Activated CD4-positive, alpha-beta T cell treated with anti-CD3 and anti-CD28 coated beads, Interleukin-2, Interleukin-6, amounts not matched to agents 100 ng/mL and 50 ng/mL, durations not matched to agents 16 hours and 8 hours (primary cell): ENCODE measurements at places on chromosomes 7 and 10.

DNA sequence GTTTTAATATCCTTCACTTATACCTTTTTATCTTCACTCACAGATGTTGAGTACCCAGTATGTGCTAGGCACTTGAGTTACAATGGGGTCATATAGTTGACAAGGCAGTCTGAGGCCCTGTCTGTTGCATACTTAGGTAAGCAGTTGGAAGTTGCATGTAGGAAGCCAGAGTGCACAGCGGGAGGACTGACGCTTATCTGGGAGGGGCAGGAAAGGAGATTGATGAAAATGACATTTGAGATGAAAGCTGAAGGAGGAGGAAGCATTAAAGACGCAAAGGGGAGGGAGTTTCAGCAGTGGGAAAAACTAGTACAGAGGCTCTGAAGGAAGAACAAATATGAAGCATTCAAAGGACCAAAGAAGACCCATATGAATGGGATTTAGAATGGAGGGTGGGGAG is 266.2 kb downstream of the HTR7 start:
- DNase-seq: no peak

GRCh38 chr10:27815261-27815660 is 69.6 kb upstream of the MKX start:
- DNase-seq: no peak

DNA sequence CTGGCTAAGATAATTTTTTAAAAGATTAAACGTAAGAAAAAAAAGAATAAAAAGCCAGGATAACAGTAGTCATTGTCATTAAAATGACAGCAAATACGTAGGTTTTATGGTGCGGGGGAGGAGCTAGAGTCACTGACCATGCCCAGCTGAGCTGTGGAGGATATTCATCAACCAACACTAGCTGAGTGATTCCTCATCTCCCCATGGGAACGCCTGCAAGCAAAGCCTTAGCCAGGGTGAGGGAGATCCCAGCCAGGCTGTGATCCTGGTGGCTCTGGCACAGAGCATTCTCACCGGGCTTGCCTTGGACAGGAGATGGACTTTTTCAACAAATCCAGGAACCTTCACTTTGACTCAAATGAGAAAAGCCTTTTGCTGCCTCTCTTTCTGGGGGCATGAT is 94.2 kb downstream of the HIP1 start:
- DNase-seq: no peak

DNA sequence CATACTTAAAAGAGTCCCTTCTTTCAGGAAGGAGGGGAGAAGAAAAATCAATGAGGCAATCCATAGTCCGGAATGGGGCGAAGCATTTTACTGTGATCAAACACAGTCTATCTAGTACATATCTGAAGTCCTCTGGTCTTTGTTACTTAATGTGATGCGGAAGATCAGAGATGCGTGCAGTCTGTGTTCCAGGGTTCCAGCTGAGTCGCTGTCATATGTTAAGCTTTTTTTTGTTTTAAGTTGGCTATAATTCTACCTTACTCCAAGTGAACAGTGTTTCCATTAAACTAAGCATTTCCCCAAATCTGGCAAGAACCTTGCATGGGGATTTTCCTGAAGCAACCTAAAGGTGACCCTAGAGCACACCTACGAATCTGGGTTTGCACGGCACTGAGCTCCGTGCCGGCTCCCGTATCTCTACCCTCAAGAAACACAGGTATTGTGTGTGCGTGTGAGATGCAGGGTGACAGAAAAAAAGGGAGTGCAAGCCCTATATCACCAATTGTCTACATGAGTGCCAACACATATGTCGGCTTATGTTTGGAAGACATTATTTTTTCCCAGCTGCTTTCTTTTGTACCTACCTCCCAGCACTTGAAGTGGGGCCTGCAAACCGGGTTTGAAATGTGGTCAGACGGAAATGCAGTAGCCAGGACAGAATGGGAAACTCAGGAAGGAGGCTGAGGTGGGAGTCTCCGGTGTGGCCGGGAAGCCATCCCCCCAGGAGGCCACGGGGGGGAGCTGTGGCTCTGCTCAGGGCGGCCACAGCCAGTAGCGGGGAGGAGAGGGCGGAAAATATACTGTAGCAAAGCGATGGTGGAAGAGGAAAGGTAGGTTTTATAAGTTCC is 435.8 kb upstream of the MGMT start:
- peak; percentile 51 for DNase-seq

- no peak for DNase-seq
Observed at GRCh38 chr10:95810198-95810976, 54.4 kb downstream of the ENTPD1 start.

DNA sequence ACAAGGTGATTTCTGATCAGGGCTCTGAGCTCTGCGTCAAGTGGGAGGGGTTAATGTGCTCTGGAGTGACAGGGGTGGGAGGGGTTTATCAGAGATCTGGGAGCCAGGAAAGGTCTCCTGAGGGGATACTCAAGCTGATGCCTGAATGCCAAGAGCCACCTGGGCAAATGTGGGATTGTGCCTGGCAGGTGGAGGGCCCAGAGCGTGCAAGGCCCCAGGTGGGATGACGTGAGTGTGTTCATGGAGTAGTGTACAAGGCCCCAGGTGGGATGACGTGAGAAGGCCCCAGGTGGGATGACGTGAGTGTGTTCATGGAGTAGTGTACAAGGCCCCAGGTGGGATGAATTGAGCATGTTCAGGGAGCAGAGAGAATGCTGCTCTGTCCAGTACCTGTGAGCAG is 610.3 kb downstream of the PTPRN2 start:
- no peak for DNase-seq

GRCh38 chr7:158828133-158829020 is 932 bp downstream of the ESYT2 start:
- no peak for DNase-seq

DNA sequence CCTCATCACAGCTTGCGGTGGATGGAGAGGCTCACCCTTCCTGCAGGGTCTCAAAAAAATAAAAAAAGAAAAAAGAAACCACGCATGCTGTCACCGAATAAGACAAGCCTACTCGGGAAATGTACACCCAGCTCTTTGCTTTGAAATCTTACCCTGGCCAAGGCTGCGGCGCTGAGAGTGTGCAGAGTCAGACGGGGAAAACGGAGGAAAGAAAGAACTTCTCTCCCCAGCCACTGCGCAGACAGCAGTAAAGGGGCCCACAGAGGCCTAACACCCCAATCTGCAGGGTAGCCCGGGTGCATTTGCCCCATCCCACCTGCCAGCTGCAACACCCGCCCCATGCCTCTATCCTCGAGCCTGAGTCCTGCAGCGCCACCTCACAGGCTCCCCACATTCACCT is 14.8 kb downstream of the SLIT1 start:
- no peak for DNase-seq

DNA sequence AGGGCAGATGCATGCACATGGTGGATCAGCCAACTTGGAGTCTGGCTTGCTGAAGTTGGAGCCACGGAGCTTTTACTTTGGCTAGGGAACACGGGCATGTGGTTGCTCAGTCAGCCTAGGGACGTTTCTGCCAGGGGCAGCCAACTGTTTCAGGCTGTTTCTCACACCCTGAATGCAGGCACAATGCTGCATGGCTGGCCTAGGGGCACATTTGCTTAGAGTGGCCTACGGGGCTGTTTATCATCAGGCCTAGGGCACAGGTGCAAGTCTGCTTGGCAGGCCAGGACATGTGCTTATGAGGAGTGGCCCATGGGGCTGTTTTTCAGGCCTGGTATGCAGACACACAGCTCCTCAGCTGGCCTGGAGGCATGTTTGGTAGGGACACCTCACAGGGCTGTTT is 107.4 kb downstream of the GSAP start:
- no peak for DNase-seq

DNA sequence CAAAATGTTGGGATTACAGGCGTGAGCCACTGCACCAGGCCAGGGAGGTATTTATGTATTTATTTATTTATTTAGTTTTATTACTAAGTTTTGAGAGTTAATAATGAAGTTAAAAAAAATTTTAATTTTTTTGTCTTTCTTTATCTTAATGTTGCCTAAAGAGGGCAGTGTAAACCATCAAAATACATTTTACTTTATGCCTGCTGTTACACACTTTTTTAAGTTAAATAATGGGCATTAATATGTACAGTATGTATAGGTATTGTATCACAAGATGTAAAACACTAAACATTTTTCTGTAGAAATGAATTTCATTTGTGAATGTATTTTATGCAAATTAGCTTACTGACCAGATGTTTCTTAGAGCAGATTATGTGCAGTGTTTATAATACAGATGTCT is 129.4 kb downstream of the AASS start:
- no peak for DNase-seq

- DNase-seq: no peak
Observed at GRCh38 chr10:69884686-69885085, 83.0 kb downstream of the COL13A1 start.

GRCh38 chr10:63267414-63268148 is 134.5 kb downstream of the NRBF2 start:
- DNase-seq: peak; percentile 37

- no peak for DNase-seq
Observed at GRCh38 chr7:95323410-95324129, 762 bp downstream of the PON1 start.

- DNase-seq: no peak
Observed at GRCh38 chr10:113562069-113562468, 9.2 kb downstream of the HABP2 start.

DNA sequence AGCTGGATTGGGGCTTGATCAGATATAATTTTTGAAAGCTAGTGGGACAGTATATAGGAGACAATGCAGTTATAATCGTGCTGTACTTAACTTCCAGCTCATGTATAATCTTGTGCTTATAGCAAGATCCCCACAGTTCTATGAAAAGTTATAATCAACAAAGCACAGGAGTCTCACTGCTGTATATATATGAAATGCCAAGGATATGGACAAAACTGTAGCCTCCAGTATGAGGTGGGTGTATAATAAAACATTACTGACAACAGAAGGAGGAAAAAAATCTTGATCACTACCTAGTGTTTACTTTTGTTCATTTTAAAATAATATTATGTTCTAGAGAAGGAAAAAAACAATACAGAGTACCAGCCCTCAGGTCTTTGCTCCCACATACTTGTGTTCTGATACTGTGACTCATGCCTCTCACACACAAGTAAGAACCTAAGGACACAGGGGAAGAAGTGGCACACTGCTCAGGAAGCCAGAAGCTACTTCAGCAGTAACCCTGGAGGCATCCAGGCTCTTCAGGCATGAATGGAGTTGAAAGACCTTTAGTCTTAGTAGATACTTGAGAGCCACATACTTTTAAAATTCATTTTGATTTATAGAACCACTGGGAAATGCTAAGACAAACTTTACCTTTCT is 265.7 kb upstream of the IMMP2L start:
- DNase-seq: no peak

DNA sequence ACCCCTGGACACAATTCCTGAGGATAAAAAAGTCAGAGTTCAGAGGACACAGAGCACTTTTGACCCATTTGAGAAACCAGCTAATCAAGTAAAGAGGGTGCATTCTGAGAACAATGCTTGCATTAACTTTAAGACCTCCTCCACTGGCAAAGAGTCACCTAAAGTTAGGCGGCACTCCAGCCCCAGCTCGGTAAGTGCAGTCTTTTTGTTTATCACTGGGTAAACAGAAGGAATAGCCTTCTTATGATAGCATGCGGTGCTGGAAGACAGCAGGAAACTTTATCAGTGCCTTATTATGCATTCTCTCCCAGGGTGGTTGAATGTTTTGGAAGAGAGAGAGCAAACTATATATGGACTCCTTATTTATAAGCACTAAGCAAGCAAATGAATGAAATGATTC is 130.5 kb downstream of the CDK14 start:
- DNase-seq: no peak

DNA sequence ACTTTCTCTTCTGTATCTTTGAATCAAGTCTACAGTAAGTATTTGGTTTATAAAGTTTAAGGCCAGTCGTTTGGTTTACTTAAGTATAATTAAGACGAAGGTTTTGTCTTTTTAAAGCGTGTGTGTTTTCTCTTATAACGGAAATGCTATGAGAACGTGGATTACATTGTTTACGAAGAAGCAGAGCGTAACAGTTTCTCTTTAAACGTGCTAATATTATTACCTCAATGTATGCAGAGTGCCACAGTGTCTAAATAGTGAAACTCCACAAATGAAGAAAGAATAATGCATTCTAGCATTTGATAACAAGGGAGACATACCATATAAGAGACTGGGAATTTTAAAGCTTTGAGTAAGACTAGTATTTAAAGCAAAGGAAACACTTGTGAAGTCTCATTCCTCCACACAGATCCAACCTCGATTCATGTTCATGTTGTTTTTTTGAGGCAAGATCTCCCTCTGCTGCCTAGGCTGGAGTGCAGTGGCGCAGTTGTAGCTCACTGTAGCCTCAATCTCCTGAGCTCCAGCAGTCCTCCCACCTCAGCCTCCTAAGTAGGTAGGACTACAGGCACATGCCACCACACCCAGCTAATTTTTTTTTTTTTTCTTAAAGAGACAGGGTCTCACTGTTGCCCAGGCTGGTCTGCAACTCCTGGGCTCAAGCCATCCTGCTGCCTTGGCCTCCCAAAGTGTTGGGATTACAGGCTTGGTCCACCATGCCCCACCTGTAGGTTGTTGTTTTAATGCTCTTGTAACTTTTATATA is 75.1 kb downstream of the ANKRD61 start:
- DNase-seq: peak; percentile 49

DNA sequence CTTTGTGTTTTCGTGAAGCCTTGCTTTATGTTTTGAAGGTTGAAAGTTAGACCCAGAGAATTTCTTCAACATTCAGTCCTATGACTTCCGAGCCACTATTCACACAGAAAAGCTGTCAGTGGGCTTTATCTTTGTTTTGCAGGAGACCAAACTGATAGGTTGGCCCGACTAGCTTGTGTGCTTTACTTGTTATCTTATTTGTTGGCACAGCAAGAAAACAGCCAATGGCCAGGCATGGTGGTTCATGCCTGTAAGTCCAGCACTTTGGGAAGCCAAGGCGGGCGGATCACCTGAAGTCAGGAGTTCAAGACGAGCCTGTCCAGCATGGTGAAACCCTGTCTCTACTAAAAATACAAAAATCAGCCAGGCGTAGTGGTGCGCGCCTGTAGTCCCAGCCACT is 16.0 kb upstream of the GDI2 start:
- DNase-seq: no peak

GRCh38 chr10:73644015-73644743 is 2.9 kb upstream of the MYOZ1 start:
- DNase-seq: peak; percentile 71

DNA sequence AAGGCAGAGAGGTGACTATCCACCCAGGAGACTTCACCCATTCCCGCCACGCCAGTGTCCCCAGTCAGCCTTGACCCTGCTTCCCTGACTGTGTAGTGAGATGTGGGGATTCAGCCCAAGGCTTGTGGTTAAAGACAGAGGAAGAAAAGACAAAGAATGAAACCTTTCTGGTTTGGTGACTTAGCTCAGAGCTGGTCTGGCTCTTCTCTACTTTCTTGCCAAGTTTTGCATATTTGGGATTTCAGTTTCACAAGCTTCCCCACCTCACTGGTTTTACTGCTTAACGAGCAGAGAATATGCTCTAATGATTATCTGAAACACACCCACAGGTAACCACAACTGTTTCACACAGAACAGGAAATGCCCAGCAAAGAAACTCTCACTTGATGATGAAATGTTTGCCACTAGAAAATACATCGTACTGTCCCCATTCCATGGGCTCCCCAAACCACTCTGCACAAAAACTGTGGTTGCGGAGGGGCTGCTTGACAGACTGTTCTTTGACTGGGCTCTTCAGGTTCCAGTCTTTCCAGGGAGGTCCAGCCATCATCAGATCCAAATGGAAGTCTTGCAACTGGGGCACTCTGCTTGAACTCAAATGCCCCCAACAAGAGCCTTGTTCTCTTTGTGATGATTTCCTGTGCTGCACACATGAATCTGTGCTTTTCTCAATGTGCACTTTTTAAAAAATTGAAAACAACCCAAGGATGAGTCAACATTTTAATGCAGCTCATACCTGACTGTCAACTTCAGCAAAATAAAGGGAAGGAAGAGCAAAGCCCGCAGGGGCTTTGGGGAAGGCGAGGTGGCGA is 95.5 kb downstream of the CTBP2 start:
- DNase-seq: peak; percentile 80
